ENCODE measurements at places on chromosomes 16 and 17.
A peak's percentile ranks its signal among the peaks of the same experiment; 100 is the strongest.

DNA sequence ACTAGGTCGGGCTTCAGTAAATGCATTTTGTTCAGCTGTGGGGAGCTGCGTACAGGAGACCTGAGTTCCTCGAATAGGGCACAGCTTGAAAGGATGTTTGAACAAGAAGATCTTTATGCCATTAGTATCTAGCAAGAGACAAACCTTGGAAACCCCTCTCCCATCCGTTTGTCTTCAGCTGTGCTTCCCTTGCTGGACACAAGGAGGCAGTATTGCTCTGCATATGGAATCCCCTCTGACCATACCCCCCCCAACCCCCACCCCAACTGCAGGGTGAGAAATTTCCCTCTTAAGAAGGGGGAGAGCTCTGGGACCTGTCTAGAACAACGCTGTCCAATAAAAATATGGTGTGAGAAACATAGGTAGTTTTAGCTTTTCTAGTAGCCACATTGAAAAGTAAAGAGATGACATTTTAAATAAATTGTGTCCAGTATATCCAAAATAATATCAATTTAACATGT, 1.6 kb downstream of the MRM1 start:
- DNase-seq = no peak

DNA sequence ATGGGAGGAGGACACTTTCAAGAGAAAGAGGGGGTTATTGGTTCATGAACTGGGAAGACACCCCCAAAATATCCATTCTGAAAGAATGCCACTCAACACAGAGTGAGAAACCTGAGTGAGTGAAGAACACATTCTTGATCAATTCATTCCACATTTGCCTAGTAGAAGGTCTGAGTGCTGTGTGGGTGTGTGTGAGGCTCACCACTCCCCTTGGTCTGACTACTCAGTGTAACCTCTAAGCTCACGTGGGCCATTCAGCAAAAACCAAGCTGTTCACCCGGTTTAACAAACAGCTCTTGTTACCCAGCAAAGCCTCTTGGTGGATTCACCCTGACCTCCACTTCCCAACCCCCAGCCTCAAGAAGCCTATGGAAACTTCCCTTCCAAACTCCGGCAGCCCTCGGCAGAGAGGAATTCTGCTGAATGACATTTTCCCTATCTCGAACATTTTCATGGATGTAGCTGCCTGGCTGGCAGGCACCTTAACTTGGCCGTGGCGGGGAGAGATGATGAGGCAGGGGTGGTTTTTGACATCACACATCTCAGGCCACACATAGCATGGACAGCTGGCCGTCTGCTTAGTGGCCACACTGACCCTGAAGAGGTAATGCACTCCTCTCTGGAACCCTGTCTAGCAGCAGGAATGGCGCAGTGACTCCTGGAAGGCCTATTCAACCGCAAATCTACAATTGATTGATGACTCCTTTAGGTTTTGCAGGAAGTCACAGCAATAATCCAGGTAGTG, 11.6 kb downstream of the ST6GALNAC1 start:
- DNase-seq = no peak

- DNase-seq = no peak
These were observed 24.1 kb upstream of the MPHOSPH6 start for GRCh38 chr16:82194086-82194485.

GRCh38 chr17:51120357-51120738, 320 bp downstream of the SPAG9 start:
- DNase-seq = no peak

DNA sequence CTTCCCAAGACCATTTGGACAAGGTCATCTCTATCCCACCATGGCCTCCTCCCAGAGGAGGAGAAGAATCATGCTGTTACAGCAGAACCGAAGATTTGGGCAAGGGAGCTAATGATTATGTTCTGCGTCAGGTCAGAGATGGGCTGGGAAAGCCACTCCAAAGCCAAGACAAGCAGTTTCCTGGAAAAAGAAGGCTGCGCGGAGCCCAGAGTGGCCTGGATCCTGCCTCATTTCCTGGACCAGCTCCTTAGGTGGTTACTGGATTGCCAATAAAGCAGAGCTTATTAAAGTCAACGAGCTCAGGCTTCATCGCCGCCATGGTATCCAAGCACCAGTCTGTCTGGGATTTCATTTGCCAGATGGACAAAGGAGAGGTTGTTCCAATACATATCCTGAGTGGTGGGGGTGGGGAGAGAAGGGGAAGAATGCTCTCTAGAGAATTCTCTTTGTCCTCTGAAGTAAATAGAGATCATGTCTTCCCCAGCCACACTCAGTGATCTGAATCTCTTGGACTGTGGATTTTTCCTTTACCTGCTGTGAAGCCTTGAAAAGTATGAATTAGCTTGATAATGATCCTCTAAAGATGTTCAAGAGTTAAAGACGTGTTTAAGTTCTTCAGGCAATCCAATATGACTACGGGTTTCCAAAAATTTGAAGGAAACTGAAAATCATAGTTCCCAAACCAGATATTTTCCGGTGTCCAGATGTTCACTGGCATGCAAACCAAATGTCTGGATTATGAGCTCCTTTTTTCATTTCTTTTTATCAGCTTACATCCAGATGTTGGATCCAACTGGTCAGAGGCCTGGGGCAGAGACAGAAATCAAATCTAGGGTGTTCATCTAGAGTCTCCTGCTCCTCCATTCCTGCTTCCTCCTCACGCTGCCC, 17.7 kb downstream of the PRAC1 start:
- DNase-seq = no peak

GRCh38 chr17:57570724-57571344, 174.3 kb downstream of the CCDC182 start:
- peak; percentile 29 for DNase-seq

All from NCI-H1436 treated with DMSO at 0.1 percent for 48 hours (cell line).